Esophagus mucosa (tissue), 1 donor: ENCODE measurements at places on chromosomes 6 and 20. TPM values are rescaled to one million over a fixed set of nuclear protein-coding genes. Genes with fewer than 3 reads are reported as not detected.

Gene ADGRG6
- total RNA-seq, result 14.2 TPM

Gene YWHAB
- 158 TPM for total RNA-seq

Gene BMP2
- total RNA-seq, result 3.5 TPM

Gene SLC35F1
- not detected for total RNA-seq

Gene WFDC5
- total RNA-seq, result 4.3 TPM

Gene IPCEF1
- total RNA-seq, result 1.8 TPM

Gene DDAH2
- total RNA-seq, result 15.3 TPM

Gene GZF1
- total RNA-seq, result 3.6 TPM

Gene XKR7
- not detected for total RNA-seq

Gene ARHGAP18
- total RNA-seq, result 5.3 TPM

Gene RAET1L
- 30.4 TPM for total RNA-seq

Gene EDN1
- total RNA-seq, result 0.76 TPM

Gene NECAB3
- 8.0 TPM for total RNA-seq

Gene SIRPD
- not detected for total RNA-seq

Gene PRPF6
- 39.7 TPM for total RNA-seq

Gene SLC44A4
- 2.9 TPM for total RNA-seq

Gene C6orf15
- total RNA-seq, result not detected

Gene ECT2L
- not detected for total RNA-seq

Gene CYP21A2
- 0.60 TPM for total RNA-seq

Gene BPIFA1
- total RNA-seq, result not detected

Gene ZFP57
- total RNA-seq, result 2.1 TPM

Gene CFB
- 36.1 TPM for total RNA-seq

Gene RGS17
- 1.6 TPM for total RNA-seq

Gene ARFGEF3
- 1.2 TPM for total RNA-seq

Gene DEFB124
- not detected for total RNA-seq
